ENCODE measurements at places on chromosomes 1 and 21.
A peak's percentile ranks its signal among the peaks of the same experiment; 100 is the strongest.

DNA sequence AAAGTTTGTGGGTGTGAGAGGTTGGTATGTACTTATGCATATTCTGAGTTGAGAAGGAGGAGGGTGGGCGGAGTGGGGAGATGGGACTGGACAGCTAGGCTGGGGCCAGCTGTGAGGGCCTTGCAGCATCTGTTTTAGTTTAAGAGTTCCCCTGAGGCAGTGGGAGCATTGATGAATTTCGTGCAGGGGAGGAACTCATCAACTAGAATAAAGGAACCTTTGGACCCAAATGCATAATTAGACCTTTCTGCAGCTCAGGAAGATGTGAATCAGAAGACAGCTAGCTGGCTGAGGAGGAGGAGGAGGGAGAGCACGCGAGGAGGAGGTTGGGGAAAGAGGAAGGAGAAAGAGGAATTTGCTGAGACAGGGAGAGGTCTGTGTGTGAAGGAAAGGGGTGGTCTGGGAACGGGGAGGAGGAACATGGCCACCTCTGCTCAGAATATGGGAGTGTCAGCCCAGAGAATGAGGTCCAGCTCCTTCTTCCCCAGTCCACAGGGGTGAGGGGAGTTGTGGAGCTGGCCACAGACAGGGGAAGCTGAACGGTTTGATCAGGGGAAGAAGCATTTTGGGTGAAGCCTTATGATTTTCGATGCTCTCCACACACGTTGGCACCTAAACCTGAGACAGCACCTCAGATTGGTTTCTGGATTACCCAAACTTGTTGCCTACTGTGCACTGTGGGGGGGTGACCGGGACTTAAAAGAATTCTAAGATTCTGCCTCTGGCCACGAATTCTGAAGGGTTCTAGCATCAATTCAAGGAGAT, 27.7 kb downstream of the MYOG start:
- no peak for DNase-seq

DNA sequence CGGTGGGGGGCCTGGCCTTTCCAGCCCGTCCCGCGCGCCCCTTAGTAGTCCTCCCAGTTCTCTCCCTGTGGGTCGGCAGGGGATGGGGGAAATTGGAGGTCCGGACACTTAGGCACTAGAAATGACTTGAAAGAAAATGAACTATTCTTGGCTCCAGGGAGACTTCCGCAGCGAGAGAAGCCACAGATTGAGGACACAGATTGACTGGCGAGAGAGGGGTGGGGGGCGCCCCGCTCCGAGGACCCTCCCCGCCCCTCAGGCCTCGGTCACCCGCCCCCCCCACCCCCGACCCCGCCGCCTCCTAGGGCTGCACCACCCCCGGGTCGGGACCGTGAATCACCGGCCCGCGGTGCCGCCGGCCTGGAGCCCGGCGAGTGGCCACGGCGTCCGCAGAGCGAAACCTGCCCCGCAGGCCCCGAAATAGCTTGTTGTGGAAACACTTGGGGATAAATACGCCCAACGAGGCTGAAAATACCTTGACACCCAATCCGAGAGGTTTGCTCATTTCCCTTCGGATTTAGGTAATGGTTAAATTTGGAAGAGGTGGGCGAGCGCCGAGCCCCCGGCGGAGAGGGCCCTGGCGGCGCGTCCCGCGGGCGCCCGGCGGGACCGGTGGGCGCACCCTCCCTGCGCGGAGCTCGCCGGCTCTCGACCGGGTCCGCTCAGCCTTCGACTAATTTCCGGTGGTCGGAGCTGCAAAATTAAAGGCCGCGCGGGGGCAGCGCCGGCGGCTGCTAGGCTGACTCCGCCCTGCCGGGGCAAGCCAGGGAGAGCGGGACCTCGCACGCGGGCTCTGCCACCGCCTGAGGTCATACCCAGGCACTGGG, at the start of gene GFI1:
Gene GFI1 (minus strand): TSS at position 675 of the 827 bp plus-strand sequence. CDS start 3,438 bp downstream, outside the sequence.
- no peak for DNase-seq

DNA sequence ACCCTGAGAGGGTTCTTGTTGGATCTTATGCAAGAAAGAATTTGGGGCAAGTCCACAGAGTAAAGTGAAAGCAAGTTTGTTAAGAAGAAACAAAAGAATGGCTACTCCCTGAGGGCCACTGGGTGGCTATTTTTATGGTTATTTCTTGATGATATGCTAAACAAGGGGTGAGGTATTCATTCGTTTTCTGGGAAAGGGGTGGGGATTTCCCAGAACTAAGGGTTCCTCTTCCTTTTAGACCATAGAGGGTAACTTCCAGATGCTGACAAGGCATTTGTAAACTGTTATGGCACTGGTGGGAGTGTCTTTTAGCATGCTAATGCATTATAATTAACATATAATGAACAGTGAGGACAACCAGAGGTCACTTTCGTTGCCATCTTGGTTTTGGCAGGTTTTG, 18.2 kb upstream of the IFI6 start:
- no peak for DNase-seq

DNA sequence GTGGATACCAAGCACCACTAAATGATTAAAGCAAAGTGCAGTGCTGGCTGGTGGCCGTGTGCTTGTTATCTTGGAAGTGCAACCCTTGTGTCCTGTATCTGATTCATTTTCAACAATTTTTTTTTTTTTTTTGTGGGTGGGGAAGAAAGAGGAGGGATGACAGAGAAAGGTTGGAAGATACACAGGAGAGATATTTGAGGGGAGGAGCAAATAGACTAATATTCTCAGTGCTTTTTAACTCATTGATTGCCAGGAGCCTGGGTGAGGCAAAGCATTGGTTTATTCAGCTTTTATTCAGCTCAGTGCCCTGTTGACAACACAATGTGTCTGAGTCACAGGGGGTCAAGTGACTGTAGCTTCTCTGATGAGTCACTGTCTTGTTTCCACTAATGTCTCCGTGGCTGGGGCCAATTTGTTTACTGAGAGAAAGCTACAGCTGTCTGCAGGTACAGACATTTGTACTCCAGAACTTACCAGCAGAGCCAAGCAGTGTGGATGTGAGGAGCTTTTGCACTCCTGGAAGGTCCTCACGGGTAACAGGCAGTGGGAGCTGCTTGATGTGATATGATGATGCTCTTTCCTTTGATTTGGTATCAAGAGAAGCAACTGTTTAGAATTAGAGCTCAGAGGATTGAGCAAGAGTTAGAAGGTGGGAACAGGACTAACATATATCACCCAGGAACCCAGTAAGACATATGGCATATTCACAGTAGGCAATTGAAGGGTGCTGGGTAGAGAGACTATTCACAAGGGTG, 23.6 kb upstream of the DNM3 start:
- DNase-seq = peak; percentile 59

DNA sequence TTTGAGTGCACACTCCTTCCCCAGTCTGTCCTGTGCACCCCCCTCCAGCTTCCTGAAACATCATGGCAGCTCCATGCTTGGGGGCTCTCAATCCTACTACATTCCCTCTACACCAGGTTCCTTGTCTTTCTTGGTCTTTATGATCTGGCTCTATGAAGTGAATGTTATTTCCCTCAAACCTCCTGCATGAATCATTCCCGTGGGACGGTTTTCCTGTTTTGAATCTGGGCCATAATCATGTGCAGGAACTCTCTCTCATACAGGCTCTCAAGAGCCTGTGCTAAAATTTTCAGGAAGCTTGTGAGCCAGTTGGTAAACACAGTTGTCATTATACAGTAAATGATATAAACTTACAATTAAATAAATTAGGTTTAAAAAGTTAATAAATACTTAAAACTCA, 89.8 kb upstream of the KCNE2 start:
- DNase-seq = no peak

DNA sequence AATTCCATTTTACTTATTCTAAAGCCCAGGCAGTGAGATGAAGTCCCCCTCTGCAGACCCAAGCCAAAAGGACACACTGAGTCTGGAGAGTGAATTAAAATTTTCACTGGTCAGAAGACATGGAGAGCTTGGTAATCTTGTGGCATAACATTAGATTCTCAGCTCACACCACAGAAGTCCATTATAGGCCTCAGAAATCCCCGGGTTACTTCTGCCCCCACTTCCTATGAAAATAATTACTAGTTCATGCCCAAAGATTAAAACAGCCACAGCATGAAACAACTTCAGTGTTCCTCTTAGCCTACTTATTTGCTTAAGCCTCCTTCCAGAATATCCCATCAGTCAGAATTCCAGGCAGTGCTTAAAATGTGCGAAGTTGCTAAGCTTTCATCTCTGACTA, 123.3 kb downstream of the ZC3H11B start:
- DNase-seq = no peak

GRCh38 chr1:17027900-17028299, 16.2 kb upstream of the ATP13A2 start:
- no peak for DNase-seq

All from T1000 (cell line).